Fibroblast of upper back skin (primary cell): ENCODE measurements at places on chromosomes 7 and 10.

- DNase-seq: no peak
Measured at GRCh38 chr10:21020545-21020944, 123.4 kb upstream of the NEBL start.

DNA sequence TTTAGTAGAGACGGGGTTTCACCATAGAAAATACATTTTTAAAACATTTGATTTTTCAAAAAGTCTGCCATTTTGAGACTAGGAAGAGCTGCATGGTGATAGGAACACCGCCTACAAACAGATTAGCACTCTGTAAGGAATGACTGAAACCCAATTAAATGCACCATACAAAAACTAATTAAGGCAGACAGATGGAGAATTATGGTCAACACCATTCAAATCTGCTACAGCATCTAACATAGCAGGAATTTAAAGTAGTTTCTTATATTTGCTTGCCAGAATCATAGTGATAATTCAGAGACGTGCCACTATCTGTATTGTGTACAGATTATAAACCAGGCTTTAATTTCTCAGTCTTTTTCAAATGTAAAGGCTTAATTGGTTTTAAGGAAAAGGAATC, 68.2 kb downstream of the ENO4 start:
- no peak for DNase-seq

DNA sequence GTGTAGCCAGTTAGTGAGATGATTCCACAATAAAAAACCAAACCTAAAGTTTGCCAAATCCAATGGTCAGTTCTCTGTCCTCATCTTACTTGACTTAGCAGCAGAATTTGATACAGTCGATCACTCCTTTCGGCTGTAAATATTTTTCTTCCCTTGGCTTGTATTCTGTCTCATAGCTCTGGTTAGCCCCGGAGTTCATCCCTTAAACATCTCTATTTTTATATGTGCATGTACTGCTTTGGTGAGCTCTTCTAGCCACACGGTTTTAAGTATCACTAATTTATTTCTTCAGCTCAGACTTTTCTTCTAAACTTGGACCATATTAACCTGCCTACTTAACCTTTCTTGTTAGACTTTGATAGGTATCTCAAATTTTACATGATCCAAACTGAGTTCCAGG, 17.8 kb upstream of the ASB15 start:
- DNase-seq: no peak

GRCh38 chr10:120453886-120454285, 3.1 kb upstream of the PLPP4 start:
- DNase-seq: no peak

GRCh38 chr7:50806143-50806542, 23.4 kb upstream of the GRB10 start:
- no peak for DNase-seq

- DNase-seq: no peak
Measured at GRCh38 chr7:30206942-30207341, 72.2 kb downstream of the MTURN start.
